CD8-positive, alpha-beta memory T cell (primary cell): ENCODE measurements at places on chromosomes 13 and 19. TPM values are rescaled to one million over a fixed set of nuclear protein-coding genes. Genes with fewer than 3 reads are reported as not detected.

The CRTC1 gene
- 7.1 TPM for total RNA-seq

The C13orf46 gene
- 1.2 TPM for total RNA-seq

The TGFBR3L gene
- total RNA-seq, result 7.7 TPM

The NLRP7 gene
- total RNA-seq, result not detected

The MAMSTR gene
- 0.68 TPM for total RNA-seq

The LEUTX gene
- total RNA-seq, result not detected

The CADM4 gene
- 0.57 TPM for total RNA-seq

The GAPDHS gene
- not detected for total RNA-seq

The IL4I1 gene
- 39.1 TPM for total RNA-seq

The LGALS14 gene
- not detected for total RNA-seq

The OR7C1 gene
- not detected for total RNA-seq

The LSR gene
- total RNA-seq, result 23.5 TPM

The SUCLA2 gene
- total RNA-seq, result 49.8 TPM

The KIR3DL1 gene
- 0.11 TPM for total RNA-seq

The TEKTIP1 gene
- 1.0 TPM for total RNA-seq

The EFNA2 gene
- not detected for total RNA-seq

The CEACAM8 gene
- not detected for total RNA-seq

The CYP4F8 gene
- not detected for total RNA-seq

The ZNF541 gene
- total RNA-seq, result 0.13 TPM

The RFPL4AL1 gene
- not detected for total RNA-seq

The ZNF730 gene
- total RNA-seq, result 0.57 TPM

The LGALS7B gene
- total RNA-seq, result not detected

The ZNF8 gene
- total RNA-seq, result 4.5 TPM

The PLK5 gene
- not detected for total RNA-seq

The SNAPC2 gene
- 17.4 TPM for total RNA-seq

The TPTE2 gene
- total RNA-seq, result not detected

The HS6ST3 gene
- total RNA-seq, result not detected

The ILF3 gene
- 475 TPM for total RNA-seq

The MAN2B1 gene
- total RNA-seq, result 85.3 TPM

The STARD13 gene
- total RNA-seq, result 0.40 TPM

The HTR2A gene
- not detected for total RNA-seq

The TGFB1 gene
- total RNA-seq, result 161 TPM

The SHD gene
- total RNA-seq, result not detected

The VPS36 gene
- total RNA-seq, result 34.9 TPM

The LRRC25 gene
- total RNA-seq, result 0.26 TPM

The SRRM5 gene
- 0.58 TPM for total RNA-seq

The KLK12 gene
- not detected for total RNA-seq

The PPP5C gene
- 124 TPM for total RNA-seq

The ZIC2 gene
- total RNA-seq, result not detected

The VSTM1 gene
- not detected for total RNA-seq

The SLC25A41 gene
- 0.28 TPM for total RNA-seq

The TMEM38A gene
- 0.50 TPM for total RNA-seq

The PSG7 gene
- total RNA-seq, result not detected

The ERICH4 gene
- total RNA-seq, result not detected

The ZNF69 gene
- 1.8 TPM for total RNA-seq

The ELAVL3 gene
- not detected for total RNA-seq
